ENCODE measurements at places on chromosomes 2 and 18.
A peak's percentile ranks its signal among the peaks of the same experiment; 100 is the strongest.

GRCh38 chr2:134671513-134671912 lies 47.3 kb downstream of the TMEM163 start:
- DNase-seq, result no peak

- DNase-seq, result no peak
These were observed 2.3 kb downstream of the PRKD3 start for GRCh38 chr2:37322368-37322767.

GRCh38 chr18:75220551-75221355 lies 10.2 kb downstream of the TSHZ1 start:
- no peak for DNase-seq

DNA sequence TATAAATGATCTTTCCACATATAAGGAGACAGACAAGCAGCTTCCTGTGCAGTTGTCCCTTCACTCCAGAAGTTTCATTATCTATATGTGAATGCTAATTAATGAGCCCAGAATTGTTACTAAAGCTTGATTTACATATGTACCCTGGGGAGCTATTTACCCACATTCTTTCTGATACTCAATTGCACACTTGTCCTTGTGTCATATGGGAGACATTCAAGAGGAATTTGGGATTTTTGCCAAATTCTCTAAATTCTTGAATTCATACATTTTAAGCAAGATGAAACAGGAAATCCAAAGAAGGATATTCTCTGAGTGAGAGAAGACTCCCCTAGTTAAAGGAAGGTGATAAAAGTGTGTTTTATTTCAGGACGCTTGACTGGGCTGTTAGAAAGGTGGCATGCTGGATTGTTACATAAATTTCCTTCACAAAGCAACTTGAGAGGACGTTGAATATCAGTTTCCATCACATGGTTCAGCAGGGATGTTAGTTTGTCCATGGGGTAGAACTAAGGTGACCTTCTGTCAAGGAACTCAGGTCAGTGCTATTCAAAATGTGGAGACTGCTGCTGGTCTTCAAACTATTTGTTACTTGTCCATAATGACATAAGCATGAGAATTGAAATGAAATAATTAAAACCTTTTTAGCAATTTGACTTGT lies 368.2 kb downstream of the IRS1 start:
- no peak for DNase-seq

- DNase-seq, result no peak
These were observed 682.0 kb upstream of the RAB6C start for GRCh38 chr2:129297430-129297829.

DNA sequence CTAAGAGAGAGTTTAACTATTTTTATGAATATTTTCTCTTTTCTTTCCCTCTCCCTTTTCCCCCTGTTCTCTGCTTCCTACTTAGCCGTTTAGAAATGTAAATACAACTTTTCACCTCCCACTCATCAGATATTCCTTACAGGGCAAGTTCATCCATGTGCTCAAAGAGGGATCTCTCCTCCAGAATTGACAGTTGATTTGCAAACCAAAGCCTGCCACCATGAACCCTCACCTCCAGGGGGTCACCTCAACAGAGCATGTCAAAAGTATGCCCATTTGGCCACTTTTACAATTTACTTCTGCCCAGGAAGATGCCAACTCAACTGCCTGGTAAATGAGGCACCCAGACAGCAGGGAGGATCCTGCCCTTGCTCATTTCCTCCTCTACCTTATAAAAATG lies 149.2 kb upstream of the GYPC start:
- DNase-seq, result no peak

DNA sequence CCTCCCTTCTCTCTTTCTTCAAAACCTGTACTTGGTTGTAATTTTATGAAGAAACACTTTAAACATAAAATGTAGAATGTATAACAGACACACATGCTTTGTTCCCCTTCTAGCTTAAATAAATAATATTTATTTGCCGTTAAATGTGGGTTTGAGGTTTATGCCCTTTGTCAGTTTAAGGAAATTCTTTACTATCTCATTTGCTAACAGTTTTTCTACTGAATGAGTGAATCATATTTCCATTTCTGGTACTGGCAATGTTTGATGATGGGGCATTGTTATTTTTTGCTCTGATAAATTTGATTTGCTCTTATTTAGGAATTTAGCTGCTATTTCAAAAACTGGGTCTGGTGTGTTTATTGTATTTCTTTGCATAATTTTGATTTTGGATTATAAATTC lies 555.6 kb downstream of the CCDC85A start:
- no peak for DNase-seq

DNA sequence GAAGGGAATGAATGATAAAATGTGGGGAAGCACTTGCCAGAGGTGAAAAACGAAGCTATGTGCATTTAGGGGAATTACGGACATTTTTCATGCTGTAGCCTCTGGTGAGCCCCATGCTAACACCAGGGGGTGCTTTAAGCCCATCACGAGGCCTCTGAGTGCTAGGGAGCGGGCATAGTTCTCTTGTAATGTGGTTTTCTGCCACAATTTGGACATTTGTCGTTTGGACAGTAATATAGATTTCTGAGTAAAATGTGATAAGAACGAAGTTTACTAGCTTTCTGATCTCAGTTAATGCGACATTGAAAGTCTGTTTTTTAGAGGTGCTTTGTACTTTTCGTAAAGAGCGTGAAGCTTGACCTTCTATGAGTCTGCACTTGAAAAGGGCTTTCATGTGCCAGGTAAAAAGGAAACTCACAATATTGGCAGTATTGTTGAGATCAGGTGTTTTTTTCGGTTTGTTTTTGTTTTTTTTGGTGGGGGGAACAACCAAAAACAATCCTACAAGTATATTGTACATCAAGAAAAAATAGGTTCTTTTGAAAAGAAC lies 50.6 kb downstream of the TRAF3IP1 start:
- DNase-seq, result peak; percentile 39

DNA sequence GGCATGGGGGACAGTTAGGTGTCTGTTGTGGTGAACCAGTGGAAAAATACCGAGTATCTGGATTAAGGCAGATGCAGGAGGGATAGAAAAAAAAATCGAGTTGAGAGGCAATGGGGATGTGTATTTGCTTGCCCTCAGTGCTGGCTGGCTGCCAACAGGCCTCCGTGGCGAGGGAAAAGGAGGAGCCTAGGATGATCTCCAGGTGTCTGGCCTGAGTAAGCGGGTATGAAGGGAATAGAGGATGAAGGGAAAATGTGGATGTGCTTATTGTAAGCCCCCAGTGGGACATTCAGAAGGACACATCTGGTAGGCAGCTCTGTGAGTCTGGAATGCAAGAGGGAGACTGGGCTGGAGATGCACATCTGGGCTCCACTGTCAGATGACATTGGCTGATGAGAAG lies 22.8 kb downstream of the KCNS3 start:
- no peak for DNase-seq

GRCh38 chr2:101788995-101789970 lies 91.8 kb downstream of the MAP4K4 start:
- no peak for DNase-seq

All from stimulated activated CD4-positive, alpha-beta T cell treated with anti-CD3 and anti-CD28 coated beads, TNF-alpha, amount 100 ng/mL, for 24 hours (primary cell).